ENCODE measurements at places on chromosomes 13 and 19.

- DNase-seq, result no peak
These were observed 9.1 kb upstream of the ANKRD10 start for GRCh38 chr13:110923777-110924638.

GRCh38 chr19:4338441-4339355, at the start of gene STAP2:
TSS of gene STAP2 (minus strand) at chr19:4338827. CDS start at chr19:4338753, 74 bp downstream.
- no peak for DNase-seq

- DNase-seq, result no peak
These were observed 34.9 kb upstream of the MLNR start for GRCh38 chr13:49185264-49185663.

DNA sequence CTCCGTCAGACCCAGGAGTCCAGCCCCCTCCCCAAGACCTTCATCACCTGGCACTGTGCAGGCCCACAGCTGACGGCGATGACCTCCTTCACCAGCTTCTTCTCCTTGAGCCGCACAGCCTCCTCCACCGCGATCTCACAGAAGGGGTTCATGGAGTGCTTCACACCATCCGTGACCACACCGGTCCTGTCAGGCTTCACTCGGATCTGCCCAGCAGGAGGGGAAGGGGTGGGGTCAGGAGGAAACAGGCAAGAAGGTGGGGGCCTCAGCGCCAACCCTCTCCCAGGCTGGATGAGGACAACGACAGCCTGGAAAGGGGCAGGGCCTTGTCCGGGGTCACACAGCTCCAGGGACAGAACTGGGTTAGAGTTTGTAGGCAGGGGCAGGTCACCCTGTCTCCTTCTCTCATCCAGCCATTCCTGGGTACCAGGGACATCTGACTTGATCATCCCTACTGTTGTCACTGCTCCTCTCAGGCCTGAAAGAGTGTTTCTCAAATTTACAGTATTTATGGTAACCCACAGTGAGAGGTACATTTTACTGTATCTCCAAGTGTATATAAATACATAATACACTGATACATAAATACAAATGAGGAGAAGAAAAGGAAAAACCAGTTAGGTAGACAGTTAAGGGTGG, 12.0 kb downstream of the ETFB start:
- no peak for DNase-seq

- DNase-seq, result peak; percentile 25
These were observed 709 bp downstream of the N4BP2L1 start for GRCh38 chr13:32426990-32427851.

DNA sequence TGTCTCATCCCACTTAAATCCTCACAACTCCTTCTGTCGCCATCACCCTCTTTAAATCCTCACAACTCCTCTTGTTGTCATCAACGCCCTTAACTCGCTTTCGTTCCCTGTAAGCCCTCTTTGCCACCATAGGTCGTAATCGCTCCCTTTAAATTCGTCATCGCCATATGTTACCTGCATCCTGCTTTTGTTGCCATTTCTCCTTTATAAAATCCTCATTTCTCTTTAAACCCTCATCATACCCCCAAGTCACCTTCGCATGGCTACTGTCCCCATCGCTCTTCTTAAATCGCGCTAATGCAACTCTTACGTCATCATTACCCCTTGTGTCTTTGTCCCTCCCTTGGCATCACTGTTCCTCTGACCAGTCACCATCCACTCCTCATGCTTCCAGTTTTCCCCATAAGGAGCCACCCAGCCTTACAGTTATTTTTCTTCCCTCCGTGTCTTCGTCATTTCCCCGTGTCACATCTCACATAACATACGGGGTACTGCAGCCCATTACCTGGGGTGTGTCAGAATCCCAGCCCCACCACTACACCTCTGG, 539 bp downstream of the PLD3 start:
- peak; percentile 20 for DNase-seq

- DNase-seq, result no peak
These were observed 540.6 kb upstream of the HTR2A start for GRCh38 chr13:47437406-47437805.

DNA sequence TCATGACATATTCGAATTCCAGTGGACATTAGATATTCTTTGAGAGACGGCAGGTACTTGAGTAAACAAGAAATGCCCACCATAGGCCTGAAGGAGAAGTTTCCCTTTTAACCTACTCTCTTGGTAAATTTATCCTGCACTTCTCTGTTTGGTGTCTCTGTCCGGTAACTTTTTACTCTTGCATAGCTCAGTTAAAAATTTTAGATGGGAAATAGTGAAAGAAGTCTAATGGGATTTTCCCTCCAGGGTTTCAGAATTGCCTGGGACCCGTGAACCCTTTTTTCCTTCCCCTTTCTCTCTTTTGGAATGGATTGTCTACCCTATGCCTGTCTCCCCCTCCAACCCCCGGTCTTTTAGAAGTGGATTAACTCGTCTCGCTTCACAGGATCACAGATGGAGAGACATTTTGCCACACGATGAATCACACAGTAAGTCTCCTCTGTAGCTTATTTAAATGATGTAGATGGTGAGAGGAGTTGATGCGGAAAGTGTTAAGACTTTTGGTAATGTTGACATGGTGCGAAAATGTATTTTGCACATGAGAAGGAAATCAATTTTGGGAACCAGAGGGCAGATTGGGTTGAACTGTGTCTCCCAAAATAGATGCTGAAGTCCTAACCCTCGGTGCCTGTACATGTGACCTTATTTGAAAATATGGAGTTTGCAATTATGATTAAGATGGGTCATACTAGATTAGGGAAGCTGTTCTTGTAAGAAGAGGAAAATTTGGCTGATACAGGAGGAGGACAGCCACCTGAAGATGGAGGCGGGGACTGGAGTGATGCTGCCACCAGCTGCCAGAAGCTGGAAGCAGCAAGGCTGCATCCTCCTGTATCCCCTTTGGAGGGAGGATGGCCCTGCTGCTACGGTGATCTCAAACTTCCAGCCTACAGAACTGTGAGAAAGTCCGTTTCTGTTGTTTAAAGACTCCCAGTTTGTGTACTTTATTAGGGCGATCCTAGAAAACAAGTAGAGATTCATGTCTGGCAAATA, 711 bp upstream of the MIPEP start:
- DNase-seq, result peak; percentile 40

- DNase-seq, result no peak
These were observed 42.2 kb downstream of the IFT88 start for GRCh38 chr13:20609145-20609544.

DNA sequence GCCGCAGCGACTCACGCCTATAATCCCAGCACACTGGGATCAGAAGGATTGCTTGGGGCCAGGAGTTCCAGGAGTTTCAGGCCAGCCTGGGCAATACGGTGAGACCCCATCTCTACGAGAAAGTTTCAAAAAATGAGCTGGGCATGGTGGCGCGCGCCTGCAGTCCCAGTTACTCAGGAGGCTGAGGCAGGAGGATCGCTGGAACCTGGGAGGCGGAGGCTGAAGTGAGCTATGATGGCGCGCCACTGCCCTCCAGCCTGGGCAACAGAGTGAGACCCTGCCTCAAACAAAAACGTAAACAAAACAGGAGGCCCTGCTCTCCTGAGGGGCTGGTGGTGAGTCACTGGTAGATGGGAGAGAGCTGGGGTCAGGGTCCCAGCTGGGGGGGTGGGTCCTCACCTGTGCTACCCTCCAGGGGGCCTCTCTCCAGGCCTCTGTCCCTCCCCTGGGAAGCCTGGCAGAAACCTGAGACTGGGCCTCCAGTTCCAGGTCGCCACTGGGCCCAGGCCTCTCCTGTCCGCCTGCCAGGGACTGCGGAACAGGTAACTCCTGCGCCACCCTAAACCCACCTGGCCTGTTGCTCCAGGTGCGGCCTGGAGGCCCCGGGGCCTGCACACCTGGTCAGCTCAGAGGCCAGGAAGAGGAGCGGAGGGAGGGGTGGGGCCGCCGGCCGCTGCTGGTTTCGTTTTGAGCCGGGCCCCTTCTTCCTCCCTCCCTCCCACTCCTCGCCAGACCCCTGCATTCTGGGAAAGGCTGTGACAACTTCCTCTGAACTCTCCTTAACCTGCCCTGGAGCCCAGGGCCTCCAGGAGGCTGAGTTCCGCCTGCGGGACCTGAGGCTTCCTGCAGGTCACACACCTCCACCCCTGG, 17.2 kb upstream of the ZBTB7A start:
- DNase-seq, result no peak

DNA sequence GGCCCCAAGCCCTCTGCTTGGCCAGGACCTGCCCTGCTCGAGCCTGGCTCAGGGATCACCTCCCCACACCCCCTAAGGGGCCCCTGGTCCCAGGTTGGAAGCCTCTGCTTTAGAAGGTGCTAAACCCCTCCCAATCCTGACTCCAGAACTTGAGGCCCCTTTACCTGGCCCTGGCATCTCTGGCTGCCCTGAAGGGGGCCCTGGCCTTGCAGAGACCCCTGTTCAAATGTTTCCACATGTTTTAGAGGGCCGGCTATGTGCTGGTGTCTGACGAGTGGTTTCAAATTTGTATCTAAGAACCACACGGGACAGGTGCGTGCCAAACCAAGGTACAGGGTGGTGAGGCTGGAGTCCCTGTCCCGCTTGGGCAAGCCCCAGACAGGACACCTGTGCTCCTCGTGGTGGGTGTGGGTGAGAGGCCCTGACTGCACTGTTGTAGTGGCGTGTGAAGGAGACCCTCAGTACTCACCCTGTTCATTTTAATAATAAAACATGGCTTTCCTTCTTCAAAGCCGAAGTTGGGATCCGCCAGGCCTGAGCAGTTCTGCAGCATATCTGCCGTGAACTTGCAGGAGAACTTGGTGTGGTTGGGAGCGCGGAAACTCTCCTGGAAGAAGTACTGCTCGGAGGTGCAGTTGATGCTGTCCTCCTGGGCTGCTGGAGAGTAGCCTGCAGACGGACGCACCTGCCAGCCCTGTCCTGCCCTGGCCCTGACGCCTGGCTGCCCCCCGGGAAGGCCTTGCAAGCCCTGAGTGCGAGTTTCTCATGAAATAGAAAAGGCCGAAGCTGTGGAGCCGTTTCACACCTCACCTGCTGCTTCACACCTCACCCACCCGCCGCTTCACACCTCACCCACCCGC, 5.4 kb downstream of the ATP4B start:
- DNase-seq, result no peak

DNA sequence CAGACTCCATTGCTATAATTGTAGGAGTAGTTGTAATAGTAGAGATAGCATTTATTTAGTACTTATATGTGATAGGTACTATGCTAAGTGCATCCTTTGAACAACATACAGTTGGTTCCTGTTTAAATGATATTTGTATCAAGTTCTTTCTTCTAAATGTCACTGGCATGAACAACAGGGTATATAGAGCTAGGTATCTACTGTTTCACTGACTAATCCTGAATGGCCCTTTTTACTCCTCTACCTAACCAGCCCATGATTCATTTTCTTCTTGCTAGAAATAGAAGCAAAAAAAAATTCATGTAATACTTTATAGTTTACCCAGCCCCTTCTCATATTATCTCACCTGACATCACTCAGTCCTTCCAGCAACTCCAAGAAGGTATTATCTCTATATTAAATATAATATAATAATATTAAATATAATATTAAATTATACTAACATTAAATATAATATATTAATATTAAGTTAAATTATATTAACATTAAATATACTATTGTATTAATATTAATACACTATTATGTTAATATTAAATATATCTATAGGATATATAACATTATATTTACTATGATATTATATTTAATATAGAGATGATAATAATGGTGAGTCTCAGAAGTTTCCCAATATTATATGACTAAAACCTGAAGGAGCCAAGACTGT, 74.2 kb downstream of the FRY start:
- no peak for DNase-seq

DNA sequence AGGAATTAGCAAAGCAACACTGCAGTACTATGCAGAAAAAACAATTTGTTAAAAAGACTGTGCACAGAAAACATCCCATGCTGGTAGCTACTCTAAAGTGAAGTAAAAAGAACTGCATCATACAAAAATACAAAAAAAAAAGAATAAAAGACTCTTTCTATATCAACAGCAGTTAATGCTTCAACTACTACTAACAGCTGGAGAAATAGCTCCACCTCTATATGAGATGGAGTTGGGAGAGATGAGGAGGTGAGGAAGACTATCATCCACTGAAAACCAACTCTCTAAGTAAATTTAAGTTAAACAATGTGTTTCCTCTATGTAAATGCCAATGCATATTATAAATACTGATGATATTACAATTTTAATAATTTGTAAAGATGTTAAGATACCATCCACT, 1.8 kb downstream of the ZC3H13 start:
- DNase-seq, result no peak

- no peak for DNase-seq
These were observed 26.0 kb downstream of the WDR88 start for GRCh38 chr19:33157906-33158305.

DNA sequence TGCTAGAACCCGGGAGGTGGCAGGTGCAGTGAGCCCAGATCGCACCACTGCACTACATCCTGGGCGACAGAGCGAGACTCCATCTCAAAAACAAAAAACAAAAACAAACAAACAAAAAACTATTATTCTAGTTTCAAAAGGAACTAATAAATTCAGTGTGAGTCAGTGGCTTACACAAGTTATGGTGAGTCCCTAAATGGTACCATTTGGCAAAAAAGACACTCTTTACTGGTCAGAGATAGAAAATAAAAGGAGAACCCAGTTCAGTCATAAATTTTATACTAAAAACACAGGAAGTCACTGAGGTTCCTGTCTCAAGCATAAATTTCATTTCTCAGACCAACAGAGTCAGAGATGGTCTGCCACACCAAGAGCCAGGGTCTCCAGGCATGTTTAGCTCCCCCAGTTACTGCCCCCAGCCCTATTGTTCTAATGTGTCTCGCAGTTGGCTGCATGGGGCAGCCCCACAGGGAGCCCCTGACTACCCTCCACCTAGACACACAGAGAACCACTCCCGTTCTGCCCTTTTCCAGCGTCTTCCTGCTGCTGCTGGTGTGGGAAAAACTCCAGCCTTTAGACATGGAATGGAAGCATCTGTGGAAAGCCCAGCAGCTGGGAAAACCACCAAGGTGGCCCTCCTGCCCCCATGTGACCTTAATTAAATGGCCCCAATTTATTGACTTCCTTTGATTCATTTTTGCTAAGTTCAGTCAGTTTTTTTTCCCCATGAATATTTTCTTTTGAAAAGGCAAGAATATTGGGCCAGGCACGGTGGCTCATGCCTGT, 12.2 kb downstream of the THSD1 start:
- no peak for DNase-seq
